Neural crest cell (in vitro differentiated cells): ENCODE measurements at places on chromosomes 6 and 20. TPM values are rescaled to one million over a fixed set of nuclear protein-coding genes. Genes with fewer than 3 reads are reported as not detected.

DNA sequence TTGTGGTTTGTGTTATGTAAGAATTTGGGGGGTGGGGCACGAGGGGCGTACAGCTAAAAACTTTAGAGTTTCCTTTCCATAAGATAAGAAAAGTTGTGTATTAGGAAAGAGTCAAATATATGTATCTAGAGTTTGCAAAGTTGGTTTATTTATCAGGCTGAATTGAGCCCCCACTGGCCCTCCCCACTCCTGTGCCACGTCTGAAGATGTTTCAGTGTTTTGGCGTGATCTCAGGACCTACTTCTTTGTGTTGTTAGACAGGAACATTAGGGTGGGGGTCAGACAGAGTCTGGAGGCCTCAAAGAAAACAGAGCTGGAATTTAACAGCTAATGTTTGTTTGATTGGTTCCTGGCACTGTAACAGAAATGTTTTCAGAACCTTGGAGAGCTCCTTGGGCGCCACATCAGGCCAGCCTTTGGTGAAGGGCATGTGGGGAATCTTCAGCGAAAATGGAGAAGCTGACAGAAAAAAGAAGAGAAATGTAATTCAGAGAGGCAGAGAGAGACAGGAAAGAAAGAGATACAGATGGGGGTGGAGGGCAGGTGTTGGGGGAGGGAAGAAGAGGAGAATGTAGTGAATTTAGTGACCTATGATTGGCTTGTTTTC lies 674 bp downstream of the NRSN1 start:
- DNase-seq, result peak; percentile 70

DNA sequence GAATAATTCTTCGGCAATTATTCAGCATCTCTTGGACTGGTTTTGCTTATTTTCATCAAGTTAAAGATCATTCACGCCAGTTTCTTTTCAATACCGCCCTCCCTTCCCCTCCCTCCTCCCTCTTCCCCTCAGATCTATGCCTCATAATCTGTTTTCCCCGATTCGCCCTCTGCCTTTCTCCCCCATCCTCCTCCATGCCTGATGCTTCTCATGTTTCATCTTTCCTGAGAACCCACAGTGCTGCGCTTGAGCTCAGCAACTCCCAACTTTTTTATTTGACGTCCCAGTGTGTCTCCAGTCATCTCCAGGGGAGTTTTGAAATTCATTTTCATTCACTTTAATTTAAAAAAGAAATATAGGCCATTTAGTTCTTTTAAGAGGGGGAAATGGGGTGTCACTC lies 142.7 kb downstream of the PTPRT start:
- no peak for DNase-seq

- no peak for DNase-seq
Measured at GRCh38 chr20:49669601-49670189, 44.0 kb downstream of the B4GALT5 start.

DNA sequence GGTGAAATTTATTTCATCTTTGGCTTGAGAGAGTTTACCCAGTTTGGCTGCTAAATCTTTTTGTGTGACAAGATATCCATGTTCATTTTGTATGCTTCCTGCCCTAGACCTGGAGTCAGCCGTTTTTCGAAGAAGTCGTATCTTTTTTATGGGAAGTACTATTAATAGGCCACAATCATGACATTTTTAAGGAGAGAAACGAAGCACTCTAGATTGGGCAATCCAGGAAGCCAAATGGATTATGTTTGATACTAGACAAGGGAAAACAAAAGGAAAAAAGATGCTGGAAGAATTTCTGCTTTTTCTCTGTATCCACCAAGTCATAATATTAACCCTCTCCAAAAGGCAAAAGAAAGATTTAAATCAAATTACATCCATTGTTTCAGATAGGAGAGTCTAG lies 214.6 kb downstream of the HDGFL1 start:
- DNase-seq, result no peak

- no peak for DNase-seq
Measured at GRCh38 chr6:63269470-63269869, 50.3 kb downstream of the LGSN start.

GRCh38 chr20:43832096-43832816 lies 82.4 kb upstream of the TOX2 start:
- no peak for DNase-seq

GRCh38 chr6:111871725-111872400 lies 1.4 kb downstream of the FYN start:
- DNase-seq, result peak; percentile 37

DNA sequence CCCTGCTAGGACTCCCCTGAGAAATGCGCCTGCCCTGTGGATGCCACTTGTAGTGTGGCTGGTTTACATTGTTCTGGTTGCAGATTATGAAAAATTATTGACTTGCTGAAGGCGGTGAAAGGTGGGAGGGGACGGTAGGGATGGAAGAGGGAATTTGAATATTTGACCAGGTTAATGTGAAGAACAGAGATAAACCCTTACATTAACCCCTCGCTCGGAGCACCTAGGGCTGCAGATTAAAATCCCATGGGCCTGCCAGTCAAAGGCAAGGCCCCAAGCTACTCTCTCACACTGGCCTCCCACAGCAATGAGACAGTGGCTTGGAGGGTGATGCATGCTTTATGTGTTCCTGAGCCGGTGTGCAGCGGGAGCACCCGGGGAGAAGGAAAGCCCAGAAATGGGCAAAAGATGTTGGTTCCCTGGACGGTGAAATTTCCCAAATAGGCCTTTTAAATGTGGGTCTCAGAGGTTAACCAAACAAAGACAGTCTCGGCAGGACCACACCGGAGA lies 2.5 kb downstream of the FOXF2 start:
- DNase-seq, result no peak

DNA sequence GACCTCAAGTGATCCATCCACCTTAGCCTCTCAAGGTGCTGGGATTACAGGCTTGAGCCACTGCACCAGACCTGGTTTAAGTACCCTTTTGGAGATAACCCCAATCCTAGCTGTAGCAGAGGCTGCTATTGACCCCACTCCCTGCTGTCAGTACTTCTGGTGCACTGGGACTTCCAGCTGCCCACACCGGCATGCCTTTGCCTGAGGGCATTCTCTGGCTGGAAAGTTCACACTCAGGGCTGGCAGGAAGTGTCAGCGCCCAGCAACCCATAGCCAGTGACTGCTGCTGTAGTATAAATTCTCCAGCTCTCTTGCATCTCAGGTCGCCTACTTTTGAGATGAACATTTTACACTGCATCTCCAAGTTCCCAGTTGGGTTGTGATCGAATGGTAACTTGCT lies 75.3 kb downstream of the UTRN start:
- peak; percentile 14 for DNase-seq

DNA sequence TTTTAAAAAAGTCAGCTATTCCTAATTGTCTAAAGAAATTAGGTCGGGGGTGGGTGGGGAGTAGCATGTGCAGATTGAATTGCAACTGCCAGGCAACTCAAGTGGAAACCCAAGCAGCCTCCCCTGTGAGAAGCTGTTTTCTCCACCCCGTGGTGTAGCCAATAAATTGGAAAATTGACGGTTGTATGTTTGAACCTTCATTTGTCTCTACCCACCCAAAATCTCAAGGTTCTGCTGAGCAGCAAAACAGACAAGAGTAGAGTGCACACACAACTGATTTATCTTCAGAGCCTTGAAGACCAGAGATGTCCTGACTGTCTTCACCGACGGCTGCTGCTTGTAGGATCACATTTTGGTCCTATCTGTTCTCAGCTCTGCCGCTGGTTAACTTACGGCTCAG lies 88.5 kb downstream of the DTD1 start:
- no peak for DNase-seq

GRCh38 chr6:22236626-22237414 lies 60.0 kb downstream of the PRL start:
- DNase-seq, result no peak

- no peak for DNase-seq
Measured at GRCh38 chr6:124119596-124119995, 315.9 kb downstream of the NKAIN2 start.

DNA sequence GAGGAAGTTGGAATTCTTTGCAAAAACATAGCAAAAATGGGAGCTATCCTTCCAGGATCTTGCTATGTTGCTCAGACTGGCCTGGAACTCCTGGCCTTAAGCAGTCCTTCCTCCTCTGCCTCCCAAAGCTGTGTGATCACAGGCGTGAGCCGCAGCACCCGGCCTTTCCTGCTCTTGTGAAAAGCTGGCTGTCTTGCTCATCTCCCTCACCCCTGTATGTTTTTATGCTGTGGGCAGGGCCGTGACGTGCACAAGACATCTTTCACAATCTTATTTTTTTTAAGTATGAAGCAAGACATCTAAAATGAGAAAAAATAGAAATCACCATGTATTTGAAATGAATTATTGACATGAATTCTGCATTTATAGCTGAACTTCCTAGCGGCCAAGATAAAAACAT lies 110.4 kb downstream of the SAMD5 start:
- no peak for DNase-seq

- DNase-seq, result no peak
Measured at GRCh38 chr20:15658295-15658694, 915.0 kb downstream of the KIF16B start.

- DNase-seq, result no peak
Measured at GRCh38 chr6:4128072-4128471, 7.3 kb downstream of the ECI2 start.

DNA sequence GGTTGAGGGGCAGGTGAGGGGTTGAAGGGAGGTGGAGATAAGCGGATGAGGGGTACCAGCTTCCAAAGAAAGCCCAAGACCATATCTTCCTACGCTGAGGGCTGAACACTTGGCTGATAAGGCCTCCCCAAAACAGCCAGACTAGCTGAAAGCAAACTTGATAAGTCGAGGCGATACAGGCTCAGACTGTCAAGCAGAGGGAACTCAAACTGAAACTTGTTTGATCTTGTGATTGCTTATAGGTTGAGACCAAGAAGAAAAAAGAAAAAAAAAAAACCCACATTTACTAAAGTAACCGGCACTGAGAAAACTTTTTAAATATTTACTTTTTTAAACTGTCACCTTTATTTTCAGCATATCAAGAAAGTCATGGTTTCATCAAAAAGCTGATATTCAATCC lies 73.6 kb downstream of the TRERF1 start:
- no peak for DNase-seq

DNA sequence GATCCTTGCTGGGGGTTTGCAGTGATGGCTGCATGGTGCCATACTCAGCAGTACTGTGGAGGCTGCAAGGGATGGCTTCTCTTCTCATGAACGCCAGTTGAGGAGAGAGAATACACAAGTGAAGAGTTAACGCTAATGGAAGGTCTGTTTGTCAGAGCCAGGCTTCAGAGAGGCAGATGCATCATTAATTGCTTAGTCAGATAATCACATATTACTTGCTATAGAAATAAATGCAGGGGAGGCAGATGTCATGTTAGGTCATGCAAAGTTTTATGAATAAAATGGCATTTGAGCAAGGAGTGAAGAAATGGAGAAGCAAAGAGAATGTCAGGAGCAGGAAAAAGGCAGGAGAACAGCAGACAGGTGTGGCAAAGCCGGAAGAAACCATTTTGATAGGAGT lies 51.2 kb downstream of the CDS2 start:
- no peak for DNase-seq

DNA sequence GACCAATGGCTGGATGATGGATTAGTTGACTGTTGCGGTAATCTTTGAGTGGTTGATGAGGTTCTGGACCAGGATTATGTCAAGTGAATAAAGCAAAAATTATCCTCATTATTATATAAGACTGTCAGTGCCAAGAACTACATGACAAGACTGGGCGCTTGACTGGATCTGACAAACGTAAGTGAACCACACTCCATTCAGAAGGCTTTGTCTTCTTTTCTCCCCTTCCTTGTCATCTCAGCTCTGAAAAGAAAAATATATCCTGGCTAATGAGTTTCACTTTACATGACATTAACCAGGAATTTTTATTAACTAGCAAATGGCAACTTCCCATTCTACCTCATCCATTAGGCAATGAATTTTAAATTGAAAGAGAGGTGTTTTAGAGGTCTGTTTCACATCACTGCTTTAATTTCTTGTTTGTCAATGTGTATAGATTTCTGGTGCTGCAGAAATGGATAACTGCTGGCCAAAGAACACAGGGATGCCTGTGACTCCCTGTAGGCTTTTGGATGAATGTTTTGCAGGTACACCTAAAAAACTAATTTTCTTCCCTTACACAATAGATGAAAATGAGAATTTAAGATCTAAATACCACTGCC lies 150.1 kb downstream of the ELOVL4 start:
- no peak for DNase-seq

GRCh38 chr6:25652007-25652515 lies at the start of gene SCGN:
Gene SCGN, plus strand, starts transcription at chr6:25652215. Its CDS starts 189 bp downstream, at chr6:25652404.
- peak; percentile 77 for DNase-seq

DNA sequence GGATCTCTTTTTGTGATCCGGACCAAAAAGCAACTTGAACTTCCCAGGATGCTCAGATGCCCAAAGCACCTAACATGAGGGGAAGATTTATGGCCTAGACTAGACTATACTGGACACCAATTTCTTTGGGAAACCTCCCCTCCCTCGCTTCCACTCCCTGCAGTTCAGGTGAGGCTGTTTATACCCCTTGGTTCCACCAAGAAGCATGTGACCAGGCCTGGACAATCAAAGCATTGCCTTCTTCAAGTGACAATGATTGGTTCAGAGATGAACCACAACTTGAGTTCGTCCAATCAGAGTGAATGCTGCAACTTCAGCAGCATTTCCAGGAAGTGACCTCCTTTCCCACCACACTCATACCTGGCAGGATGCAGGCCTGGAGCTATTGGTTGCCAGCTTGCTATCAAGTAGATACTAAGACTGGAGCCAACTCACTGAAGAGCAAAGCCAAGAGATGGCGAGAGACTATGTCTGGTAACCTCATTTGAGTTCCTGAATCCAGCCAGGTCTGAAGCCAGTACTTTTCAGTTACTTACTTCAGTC lies 45.6 kb upstream of the SLC9A8 start:
- DNase-seq, result no peak

- peak; percentile 11 for DNase-seq
Measured at GRCh38 chr6:53734473-53735299, 60.1 kb upstream of the LRRC1 start.

GRCh38 chr6:95266537-95267258 lies 310.6 kb upstream of the MANEA start:
- DNase-seq, result no peak

- DNase-seq, result no peak
Measured at GRCh38 chr6:128284128-128284527, 236.3 kb downstream of the PTPRK start.

DNA sequence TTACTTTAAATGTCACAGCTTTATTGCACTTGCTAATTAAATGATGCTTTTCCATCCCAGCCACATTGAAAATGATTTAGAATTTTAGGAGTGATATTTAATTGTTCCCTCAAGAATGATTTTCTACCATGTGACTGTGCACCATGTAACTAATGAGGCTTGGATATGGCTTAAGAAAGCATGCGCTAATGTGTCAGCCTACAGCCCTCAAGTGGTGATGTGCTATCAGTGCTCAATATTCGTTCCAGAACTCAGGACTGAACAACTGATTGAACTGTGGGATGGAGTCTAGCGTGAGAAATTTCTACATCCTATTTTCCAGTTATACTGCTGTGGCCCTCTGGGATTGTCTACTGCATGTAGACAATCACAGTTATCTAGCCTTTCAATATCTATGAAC lies 71.5 kb downstream of the PKIB start:
- DNase-seq, result no peak

Gene MCHR2
- total RNA-seq, result not detected in 2 replicates

Gene TRIM31
- not detected in 2 replicates for total RNA-seq

Gene PRND
- total RNA-seq, result not detected in 2 replicates

Gene SLC16A10
- total RNA-seq, result 5.6 and 6.2 TPM in 2 replicates

Gene PERP
- total RNA-seq, result 3.0 and 3.3 TPM in 2 replicates

Gene KHDC1L
- total RNA-seq, result 1.0 TPM in 1 of 2 replicates, not detected in the other

Gene CCR6
- not detected in 2 replicates for total RNA-seq

Gene F13A1
- 0.39 and 0.70 TPM in 2 replicates for total RNA-seq

Gene ZNF322
- 47.5 and 52.9 TPM in 2 replicates for total RNA-seq
